HS-27A (cell line): ENCODE measurements at places on chromosomes 7 and 10.

- DNase-seq, result no peak
These were observed 65.8 kb downstream of the ADARB2 start for GRCh38 chr10:1671366-1672000.

- DNase-seq, result no peak
These were observed 22.2 kb upstream of the BAIAP2L1 start for GRCh38 chr7:98423043-98423442.

GRCh38 chr10:45136256-45136655 is 135.5 kb downstream of the ZNF22 start:
- no peak for DNase-seq

DNA sequence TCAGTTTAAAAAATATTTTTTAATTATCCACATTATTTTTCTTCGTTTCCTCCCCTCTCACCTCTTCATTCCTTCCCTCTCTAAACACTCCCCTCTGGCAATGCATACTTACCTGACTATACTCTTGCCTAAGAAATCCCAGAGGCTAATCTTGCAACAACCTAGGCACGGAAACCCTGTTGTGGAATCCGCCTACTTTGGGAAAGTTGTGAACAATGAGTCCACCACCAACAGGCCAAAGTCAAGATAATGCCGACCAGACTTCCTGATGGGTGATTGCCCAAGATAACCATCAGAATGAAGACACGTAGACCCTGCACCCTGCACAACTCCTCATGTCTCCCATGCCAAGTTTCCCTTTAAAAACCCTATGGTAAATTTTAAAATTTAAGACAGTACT is 521.5 kb downstream of the KIF20B start:
- no peak for DNase-seq

DNA sequence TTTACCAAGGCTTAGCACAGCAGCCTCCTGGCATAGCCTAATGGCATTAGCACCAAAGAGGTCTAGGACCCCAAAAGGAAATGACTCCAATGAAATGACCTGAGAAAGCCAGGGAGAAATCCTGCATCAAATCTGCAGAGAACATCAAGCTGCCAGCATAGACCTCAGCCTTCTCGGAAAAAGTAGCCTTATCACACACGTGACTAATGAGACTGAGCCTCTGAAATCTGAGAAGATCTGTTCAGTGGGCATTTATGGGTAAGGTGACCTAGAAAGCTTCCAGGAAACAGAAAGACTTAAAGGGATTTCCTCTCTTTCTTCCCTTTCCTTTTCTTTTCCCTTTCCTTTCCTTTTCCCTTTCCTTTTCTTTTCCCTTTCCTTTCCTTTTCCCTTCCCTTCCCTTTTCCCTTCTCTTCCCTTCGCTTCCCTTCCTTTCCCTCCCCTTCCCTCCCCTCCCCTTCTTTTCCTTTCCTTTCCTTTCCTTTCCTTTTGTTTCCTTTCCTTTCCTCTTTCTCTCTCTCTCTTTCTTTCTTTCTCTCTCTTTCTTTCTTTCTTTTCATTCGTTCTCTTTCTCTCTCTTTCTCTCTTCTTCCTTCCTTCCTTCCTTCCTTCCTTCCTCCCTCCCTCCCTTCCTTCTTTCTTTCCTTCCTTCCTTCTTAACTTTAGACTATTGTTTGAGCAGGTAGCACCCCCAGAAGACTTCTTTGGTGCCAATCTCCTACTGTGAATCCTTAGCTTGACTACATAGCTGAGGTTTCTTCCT is 23.1 kb upstream of the PTTG1IP2 start:
- DNase-seq, result no peak

- no peak for DNase-seq
These were observed 124.4 kb downstream of the ST7 start for GRCh38 chr7:117077658-117078057.

GRCh38 chr7:94355454-94355853 is 39.2 kb upstream of the COL1A2 start:
- no peak for DNase-seq

DNA sequence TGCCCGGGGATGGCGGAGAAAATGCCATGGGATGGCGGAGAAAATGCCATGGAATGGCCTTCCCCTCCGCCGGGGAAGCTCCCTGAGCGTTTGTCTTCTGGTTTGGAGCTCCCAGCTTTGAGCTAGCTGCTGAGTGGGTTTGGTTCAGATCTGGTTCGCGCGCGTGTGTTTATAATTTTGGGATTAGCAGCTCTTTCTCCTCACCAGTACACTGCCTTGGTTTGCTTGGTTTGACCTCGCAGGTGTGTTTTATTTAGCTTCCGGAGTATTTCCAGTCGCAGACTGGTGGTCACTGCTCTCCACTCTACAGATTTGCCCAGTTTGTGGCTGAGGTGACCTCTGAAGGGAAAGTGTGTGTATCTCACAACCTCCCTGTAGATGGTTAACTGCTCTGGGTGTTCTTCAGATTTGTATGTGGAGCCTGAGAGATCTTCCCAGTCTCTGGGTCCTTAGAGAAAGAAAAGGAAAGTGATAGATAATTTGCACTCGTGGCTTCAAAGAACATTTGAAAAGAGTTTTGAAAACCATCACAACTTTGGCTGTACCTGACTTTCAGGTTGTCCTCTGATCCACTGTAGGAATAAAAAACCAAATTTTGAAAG is 597 bp downstream of the ZNF277 start:
- DNase-seq, result no peak

DNA sequence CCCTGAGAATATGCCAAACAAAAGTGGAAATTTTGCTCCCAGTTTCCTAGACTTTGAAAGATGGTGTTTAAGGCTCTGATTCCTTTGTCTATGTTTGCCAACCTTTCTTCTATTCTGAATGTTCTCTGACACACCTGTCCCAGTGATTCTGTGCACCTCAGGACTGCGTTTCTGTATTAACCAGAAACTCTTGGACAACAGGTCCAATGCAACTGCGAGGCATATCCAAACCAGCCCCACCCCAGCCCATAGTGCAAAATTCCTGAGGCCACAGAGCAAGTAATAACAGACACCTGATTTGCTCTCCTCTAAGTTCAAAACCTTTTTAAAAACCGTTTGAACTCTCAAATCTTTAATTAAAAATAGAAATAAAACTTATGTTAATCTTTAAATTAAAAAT is 37.0 kb upstream of the MSRB2 start:
- no peak for DNase-seq

GRCh38 chr10:11913079-11913641 is 90.0 kb downstream of the PROSER2 start:
- DNase-seq, result no peak

DNA sequence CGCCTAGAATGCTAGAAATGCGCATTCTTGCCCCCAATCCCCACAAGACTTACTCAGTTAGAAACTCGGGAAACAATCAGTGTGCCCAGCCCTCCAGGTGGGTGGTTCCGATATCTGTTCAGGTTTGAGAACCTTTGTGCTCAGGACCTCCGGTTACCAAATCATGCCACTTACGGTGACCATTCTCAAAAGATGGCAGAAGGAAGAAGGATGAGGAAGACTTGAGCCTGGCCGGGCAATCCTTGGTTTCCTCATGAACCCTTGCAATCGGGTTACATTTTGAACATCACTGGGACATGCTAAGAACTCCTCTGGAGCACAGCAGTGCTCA is 52.1 kb downstream of the RBM17 start:
- DNase-seq, result no peak

DNA sequence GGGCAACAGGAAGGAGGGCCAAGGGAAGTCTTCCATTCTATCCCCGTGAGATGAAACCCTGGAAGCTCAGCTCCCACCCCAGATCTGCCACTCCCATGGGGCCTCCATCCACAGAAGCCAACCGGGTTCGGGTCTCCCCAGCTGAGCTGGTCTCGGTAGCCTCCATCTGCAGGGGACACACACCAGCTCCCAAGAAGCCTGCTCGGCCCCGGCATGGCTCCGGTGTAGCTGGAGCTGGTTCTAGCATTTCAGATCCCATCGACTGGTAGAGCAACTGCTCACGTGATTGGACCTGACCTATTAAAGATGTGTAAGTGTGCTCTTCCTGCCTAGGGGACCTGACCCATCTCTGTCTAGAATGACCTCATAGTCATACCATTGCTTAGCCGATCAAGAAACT is 138.0 kb downstream of the PRKAG2 start:
- DNase-seq, result no peak

- no peak for DNase-seq
These were observed 17.8 kb downstream of the USP6NL start for GRCh38 chr10:11593612-11594011.

GRCh38 chr7:27895551-27895950 is 155.6 kb downstream of the TAX1BP1 start:
- no peak for DNase-seq

- no peak for DNase-seq
These were observed 4.5 kb downstream of the CPED1 start for GRCh38 chr7:120992965-120993494.

DNA sequence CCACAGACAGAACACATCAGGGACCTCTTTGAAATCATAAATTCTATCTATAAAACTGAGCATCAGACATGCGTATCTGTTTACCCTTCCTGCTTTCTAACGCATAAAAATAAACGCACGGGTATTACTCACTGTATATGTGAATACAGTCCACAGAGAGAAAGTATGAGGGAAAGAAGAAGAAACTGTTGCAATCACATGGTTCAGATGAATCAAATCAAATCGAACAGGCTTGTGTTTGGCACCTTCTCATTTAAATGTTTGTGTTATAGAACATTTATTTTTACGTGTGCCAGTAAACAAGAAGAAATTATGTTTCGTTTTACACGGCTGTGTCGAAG is 322.0 kb downstream of the FRMD4A start:
- no peak for DNase-seq

DNA sequence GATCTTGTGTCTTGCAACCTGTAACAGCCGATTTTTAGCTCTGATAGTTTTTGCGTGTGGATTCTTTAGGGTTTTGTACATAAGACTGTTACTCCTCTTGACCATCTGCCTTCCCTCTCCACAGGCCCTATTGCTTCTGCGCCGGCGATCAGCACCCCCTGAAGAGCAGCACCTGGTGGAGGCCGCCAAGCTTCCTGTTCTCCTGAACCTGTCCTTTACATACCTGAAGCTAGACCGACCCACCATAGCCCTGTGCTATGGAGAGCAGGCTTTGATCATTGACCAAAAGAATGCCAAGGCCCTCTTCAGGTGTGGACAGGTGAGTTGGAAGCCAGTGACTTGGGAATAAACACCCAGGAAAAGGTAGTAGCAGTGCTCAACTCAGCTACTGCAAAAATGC is 12.6 kb downstream of the FKBP6 start:
- DNase-seq, result no peak

GRCh38 chr7:137636376-137636775 is 210.4 kb downstream of the DGKI start:
- DNase-seq, result no peak

- DNase-seq, result no peak
These were observed 8.9 kb downstream of the HOXA4 start for GRCh38 chr7:27121684-27122076.

DNA sequence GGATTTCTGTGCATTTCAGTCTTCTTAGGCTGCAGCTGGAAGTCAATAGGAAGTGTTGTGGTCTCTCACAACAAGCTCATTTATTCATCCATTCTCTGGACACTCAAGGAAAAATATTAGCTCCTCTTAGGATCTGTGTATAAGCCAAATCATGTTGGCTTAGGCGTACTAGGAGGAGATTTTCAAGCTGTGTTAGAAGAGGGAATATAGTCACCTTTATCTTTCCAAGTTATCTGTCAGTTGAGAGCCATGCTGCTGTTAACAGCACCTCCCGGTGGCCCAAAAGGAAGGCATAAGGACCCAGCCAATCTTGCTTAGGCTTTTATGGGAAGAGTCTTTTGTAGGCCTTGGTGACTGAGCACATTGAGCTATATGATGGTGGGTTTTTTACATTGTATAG is 220.0 kb downstream of the LRMDA start:
- no peak for DNase-seq

DNA sequence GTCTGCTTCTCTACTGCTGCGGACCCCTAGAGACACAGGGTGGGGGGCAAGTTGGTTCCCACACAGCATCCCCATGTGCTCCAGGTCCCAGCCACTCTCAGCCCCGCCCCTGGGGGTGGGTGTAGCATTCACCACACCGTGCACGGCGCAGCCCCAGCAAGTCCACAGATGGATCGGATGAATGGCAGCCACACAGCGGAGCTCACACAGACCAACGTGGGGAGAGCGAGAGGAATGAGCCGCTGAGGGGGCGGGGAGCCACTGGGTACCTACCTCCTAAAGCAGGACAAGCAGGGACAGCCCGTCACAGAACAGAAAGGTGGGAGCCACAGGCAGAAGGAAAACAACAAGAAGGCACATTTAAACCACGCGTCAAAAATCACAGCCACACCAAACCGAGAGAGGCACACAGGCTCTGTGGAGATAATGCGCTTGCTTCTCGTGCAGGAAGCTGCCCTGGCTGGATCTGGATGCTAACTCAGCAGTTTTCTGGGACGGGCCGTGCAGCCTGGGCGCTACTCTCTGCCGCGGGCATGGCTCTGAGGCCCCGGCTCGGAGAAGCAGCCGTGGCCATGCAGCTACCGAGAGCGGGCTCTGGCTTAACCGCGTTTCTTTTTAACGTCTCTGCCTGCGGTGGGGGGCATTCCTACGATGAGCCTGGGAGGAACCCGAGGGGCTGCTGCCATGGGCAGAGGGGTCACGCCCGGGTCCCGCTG is 102.5 kb downstream of the CYTH3 start:
- no peak for DNase-seq
